Stimulated activated CD4-positive, alpha-beta T cell treated with anti-CD3 and anti-CD28 coated beads, TNF-alpha, amount 100 ng/mL, for 24 hours (primary cell): ENCODE measurements at places on chromosomes 16 and 17.

DNA sequence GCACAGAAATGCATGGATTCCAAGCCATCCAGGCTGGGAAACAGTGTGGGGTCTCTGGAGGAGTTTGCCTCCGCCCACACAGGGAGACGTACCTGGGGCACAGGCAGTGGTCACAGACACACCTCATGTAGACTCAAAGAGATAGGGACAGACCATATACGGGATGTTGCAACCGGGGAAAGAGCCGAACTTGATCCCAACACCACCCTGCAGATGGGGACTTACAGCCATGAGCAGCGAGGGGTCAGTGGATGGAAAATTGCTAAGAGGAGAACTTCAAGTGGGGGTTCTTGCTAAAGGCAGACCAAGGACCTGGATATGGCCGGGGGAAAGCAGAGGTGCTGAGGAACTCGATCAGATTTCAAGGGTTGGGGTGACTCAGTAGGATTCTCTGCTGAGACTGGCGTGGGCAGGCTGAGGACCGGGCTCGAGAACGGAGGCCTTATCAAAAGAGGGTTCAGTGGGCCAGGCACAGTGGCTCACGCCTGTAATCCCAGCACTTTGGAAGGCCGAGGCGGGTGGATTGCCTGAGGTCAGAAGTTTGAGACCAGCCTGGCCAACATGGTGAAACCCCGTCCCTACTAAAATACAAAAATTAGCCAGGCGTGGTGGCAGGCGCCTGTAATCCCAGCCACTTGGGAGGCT lies 12.0 kb upstream of the DNAH17 start:
- DNase-seq = no peak

GRCh38 chr17:12637745-12638651 lies 27.7 kb upstream of the MYOCD start:
- no peak for DNase-seq

DNA sequence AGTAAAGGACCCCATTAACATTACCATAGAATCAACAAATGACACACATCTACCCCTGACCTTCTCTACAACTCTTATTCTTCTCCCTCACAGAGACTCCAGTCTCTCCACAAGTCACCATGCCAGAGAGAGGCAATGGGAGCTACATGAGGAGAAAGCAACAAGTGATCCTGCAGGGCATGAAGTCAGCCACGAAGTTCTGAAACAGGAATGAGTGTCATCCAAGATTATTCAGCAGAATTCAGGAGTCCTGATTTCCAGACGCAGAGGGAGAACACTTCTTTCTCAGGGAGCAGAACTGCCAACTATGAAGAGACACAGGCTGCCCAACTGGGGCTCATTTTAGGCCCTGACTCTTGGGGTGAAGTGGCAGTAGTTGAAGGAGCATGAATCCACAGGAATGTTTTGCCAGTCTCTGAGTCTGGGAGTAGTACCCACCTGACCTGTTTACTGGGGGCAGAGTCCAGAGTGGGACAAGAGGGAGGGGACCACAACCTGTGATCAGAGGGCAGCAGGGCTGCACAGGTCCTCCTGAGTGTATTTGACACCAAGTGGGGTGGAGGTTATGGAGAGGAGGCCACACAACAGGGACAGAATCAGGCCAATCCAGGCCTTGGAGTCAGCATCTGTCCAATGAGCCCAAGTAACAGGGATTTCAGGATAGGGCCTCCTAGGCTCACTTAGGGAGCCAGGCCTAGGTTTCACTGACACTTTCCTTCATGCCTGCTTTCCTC lies 2.4 kb upstream of the MTMR4 start:
- no peak for DNase-seq

- no peak for DNase-seq
Measured at GRCh38 chr16:50696126-50696525, 2.7 kb downstream of the NOD2 start.

DNA sequence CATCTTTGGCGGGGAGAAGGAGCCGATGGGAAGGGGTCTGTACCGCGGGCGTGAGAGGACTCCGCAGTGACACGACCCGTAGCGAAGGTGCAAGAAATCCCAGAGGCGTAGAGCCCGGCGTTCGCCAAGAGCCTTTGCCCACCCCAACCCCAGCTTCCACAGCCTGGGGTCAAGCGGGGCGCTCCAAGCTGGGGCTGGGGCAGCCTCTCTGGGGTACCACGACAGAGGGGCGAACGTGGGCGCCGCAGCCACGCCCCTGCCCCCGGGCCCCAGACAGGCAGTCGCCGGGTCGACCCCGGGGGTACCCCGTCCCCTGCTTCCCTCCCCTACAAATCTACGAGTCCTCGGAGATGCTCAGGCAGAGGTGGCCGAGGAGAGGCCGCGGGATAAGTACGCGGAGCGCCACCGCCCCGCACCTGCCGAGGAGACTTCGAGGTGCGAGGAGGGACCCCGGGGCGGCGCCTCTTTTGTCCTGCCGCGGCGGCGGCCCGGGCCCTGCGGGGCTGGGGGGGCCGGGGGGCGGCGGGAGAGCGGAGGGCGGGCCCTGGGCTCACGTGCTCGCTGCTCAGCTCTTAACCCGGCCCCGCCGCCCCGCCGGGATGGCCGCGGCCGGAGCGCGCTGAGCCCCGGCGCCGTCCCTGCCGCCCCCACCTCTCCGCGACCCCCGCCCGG lies at the start of gene ADAM11:
Gene ADAM11, plus strand, starts transcription at position 575 of the 672 bp plus-strand sequence. CDS start 212 bp downstream, outside the sequence.
- no peak for DNase-seq

- no peak for DNase-seq
Measured at GRCh38 chr16:11072420-11073153, 128.2 kb downstream of the CLEC16A start.

- DNase-seq = no peak
Measured at GRCh38 chr17:173166-173911, 8.1 kb downstream of the DOC2B start.

- DNase-seq = no peak
Measured at GRCh38 chr16:82748026-82748425, 121.3 kb downstream of the CDH13 start.

- DNase-seq = no peak
Measured at GRCh38 chr17:32814836-32815235, 62.1 kb downstream of the MYO1D start.

DNA sequence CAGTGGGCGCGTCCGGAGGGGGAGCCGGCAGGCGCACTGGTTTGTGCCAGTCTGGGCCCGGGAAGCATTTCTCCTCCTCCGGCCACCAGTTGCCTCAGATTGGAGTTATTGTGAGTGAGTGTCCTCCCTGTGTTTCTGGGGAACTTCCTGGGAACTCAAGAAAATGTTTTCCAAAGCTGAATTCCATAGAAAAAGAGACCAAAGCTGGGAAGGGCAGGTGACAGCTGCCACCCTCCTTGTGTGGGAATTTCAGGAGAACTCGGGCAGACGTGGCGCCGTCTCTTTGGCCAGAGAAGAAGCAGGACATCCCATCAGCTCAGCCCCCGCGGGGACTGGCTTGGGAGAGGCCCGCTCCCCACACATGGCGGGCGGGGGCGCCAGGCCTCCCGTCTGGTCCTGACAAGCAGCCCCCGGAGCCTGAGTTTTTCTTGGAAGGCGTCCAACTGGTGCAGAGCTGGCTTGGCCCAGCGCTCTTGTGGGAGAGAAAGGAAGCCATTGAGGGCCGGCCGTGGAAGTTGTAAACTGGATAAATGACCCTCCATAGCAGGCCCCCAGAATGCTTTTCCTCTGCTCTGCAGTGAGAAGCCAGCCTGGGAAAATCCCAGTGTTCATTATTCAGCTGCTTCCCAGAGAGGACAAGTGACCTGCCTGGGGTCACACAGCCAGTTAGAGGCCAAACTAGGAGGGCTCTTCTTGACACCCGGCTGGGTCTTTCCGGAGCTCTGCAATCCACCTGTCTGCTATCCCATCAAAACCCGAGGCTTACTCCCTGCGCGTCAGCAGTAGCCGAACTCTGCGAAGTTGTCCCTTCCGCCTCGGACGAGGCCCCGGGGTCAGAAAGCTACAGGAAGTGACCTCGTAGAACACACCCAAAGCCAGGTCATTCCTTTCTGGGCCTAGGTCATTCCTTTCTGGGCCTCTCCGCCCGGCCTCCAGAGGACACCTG lies 39.2 kb upstream of the GSE1 start:
- DNase-seq = no peak
